ENCODE measurements at places on chromosomes 7 and 10.

DNA sequence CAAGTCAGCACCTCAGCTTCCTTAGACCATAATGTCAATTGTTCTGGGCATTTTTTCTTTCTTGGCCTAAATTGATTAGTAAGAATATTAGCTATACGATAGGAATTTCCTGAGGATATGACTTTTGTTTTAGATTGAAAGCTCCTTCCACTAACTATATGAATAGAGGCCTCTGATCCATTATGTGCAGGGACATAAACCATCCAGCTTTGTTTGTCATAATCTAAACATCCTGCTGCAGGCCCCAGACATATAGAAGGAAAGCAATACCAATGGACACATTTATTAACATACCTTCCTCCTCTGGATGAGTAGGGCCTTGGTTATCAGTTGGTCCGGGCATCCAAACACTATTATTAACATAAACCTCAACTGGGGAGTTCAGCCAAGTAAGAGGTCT, 4.3 kb upstream of the GIMAP4 start:
- H3K27ac ChIP-seq, result peak overlapping the region; percentile 68
- H3K4me3 ChIP-seq, result no peak overlapping the region
- no peaks in the 10 kb centered on the region for H3K36me3 ChIP-seq
- H3K27me3 ChIP-seq, result no peaks in the 10 kb centered on the region
- peaks cover 37% of the 10 kb centered on the region for H3K4me1 ChIP-seq

DNA sequence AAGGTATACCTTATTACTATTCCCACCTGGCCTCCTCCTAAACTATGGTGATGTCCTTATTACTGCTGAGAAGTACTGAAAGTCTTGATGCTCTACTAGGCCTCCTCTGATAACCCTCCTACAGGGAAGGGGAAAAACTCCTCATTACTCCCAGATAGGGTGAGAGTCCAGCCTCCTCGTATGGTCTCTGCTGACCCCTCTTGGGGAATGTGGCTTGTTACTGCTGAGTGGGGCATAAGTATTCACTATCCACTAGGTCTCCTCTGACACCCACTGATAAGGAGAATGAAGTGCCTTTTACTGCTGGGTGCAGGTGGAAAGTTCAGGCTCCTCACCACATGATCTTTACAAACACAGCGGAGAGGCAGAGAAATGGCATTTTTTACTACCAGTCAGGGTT, 222.9 kb downstream of the CHRM2 start:
- no peak overlapping the region for H3K4me3 ChIP-seq
- no peaks in the 10 kb centered on the region for H3K36me3 ChIP-seq
- DNase-seq, result peak; percentile 52
- no peak overlapping the region for H3K27ac ChIP-seq

GRCh38 chr7:104124469-104124868, 83.3 kb downstream of the ORC5 start:
- H3K36me3 ChIP-seq, result no peaks in the 10 kb centered on the region
- DNase-seq, result no peak
- H3K27me3 ChIP-seq, result no peaks in the 10 kb centered on the region
- no peak overlapping the region for H3K27ac ChIP-seq
- no peaks in the 10 kb centered on the region for H3K4me1 ChIP-seq

DNA sequence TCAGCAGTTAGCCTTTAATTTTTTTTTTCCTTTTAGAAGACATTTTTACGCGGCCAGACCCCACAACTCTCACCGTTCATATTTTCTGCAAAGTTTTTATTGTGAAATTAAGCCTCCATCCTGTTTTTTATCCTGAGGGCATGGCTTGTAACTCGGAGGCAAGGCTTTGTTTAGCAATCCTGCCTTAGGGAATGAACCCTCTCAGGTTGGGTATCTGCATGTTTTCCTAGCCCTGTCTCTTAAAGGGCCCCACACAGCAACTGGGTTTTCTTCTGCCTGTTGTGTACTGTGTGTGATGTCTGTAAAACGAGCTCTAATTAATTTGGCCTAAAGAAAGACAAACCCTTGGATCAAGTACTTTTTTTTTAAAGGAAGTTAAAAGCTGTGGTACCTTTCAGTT, 130.2 kb upstream of the COBL start:
- H3K36me3 ChIP-seq, result no peaks in the 10 kb centered on the region
- H3K4me1 ChIP-seq, result no peaks in the 10 kb centered on the region
- H3K27ac ChIP-seq, result no peak overlapping the region
- DNase-seq, result no peak

- no peaks in the 10 kb centered on the region for H3K27me3 ChIP-seq
- H3K27ac ChIP-seq, result no peak overlapping the region
- DNase-seq, result no peak
Observed at GRCh38 chr7:155215576-155216325, 81.9 kb upstream of the INSIG1 start.

- H3K27ac ChIP-seq, result no peak overlapping the region
- no peaks in the 10 kb centered on the region for H3K27me3 ChIP-seq
- DNase-seq, result no peak
- H3K36me3 ChIP-seq, result peaks cover 3% of the 10 kb centered on the region
- no peak overlapping the region for H3K4me3 ChIP-seq
Observed at GRCh38 chr7:17307000-17307399, 8.5 kb downstream of the AHR start.

Data from endothelial cell of umbilical vein (primary cell).